Vagina (tissue), 2 donors: ENCODE measurements at places on chromosomes 13 and 19.

DNA sequence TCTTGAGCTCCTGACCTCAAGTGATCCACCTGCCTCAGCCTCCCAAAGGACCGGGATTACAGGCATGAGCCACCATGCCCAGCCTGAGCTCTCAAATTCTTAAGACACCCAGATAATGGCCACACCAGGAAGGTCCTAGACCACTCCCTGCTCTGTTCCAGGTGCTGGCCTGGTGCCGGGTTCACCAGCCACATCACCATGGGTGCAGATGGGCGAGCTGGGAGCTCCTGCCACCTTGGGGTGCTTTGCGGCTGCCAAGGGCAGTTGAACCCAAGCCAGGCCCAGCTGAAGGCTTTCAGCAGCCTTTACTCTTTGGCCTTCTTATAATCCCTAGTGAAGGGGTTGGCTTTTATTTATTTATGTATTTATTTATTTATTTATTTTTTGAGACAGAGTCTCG is 4.9 kb downstream of the HPN start:
- DNase-seq: no peak

GRCh38 chr13:24661713-24662112 is 18.5 kb upstream of the ATP12A start:
- DNase-seq: no peak

- no peak for DNase-seq
Measured at GRCh38 chr13:44648392-44649103, 72.4 kb upstream of the TSC22D1 start.

DNA sequence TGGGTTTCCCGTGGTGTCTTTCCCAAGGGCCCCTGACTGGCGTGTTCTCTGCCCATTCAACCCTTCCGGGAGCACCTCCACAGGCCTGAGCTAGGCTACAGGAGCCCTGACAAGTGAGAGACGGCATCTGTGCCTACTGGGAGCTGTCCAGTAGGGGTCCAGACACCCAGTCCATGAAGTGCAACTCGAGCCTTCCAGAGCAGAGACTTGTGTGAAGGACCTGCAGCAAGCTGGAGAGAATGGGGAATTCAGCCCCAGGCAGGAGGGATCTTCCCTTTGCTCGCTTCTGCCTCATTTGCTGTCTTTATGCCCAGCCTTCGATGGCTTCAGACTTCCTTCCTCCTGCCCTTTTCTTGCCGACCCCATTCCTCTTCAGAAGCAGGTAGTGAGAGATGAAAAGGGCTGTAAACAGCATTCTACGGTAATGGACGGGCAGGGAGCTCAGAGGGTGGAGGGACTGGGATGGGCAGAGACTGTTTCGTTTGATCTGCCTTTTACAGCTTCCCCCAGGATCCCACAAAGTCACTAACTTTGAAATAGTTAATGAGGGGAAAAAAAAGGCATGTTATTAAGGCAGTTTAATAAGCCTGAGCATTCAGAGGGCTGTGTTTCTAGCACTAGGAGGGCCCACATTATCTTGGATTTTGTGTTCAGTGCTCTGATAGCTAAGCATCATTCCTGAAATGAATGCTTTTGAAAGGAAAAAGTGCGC is 327.6 kb downstream of the FGF9 start:
- DNase-seq: no peak

GRCh38 chr13:61029064-61029463 is 386.6 kb downstream of the PCDH20 start:
- no peak for DNase-seq

DNA sequence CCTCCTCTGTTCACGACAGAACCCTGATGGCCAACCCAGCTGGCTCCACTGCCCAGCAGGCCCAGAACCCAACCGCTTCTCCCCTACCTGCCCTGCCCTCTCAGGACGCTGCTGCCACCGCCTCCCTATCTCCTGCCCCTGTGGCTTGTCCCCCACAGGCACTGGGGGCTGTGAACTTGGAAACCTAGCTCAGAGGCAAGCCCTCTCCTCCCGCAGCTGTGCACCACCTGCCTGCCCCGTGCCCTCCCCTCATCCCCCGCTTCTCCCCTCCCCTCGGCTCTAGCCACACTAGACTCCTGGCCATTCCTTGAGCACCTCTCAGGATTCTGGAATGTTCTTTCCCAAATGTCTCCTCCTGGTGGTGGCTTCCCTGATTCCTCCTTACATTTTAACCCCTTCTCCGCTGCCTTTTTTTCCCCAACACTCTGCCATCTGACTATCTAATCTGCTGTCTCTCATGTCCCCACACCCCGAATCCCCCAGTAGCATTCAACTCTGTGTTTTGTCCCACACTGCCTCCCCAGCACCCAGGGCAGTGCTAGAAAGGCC is 6.7 kb downstream of the NANOS3 start:
- DNase-seq: no peak

DNA sequence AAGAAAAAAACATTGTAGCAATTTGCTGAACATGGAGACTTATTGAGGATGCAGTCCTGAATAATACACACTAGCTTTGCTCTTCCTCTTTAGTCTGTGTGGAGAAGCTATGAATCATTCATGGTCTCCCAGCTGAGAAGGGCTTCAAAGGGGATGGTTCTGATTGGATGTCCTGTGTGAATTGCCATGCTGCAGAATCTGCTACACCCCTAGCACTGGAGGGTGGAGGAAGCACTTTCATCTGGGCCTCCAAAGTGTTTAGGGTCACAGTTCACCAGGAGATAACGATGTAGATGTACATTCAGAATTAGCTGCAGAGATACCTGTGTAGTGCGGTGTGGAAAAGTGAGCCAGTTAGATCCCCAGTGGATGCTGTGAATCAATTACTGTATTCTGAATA is 321.1 kb upstream of the EDNRB start:
- no peak for DNase-seq

GRCh38 chr19:20079476-20079875 is 1.7 kb downstream of the ZNF90 start:
- no peak for DNase-seq

- no peak for DNase-seq
Measured at GRCh38 chr13:94464771-94465170, 14.7 kb downstream of the DCT start.

DNA sequence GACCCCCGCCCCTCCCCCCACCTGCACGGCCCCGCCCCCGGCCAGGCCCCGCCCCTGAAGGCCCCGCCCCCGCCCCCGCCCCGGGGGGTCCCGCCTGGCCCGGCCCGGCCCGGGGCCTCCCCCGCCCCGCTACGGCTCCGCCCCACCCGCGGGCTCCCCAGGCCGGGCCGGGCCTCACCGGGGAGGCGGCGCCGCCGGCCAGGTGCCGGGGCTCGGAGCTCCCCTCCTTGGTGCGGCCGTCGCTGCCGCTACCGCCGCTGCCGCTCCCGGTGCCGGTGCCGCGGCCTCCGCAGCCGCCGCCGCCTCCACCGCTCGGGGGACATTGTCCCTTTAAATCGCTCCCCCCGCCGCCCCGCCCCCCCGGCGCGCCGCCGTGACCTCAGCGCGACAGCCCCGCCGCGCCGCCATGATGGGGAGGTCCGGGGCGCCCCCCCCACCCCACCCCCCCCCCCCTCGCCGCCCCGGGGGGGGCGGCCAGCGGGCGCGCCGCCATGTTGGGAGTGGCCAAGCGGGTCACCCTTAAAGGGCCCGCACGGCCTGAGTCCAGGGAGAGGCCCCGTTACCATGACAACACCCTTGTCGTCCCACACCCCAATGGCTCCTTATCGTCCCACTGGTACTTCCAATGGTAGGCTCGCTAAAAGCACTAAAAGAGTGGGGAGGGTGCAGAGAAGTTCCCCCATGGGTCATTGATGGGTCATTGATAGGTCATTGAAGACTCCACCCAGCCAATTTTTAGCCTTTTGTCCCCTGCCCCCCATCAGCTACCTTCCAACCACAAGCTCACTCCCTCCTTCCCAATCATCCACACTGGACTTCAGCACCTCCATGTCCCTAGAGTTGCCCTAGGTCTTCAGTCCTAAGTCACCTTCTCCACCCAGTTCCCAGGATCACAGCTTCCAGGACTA is at the start of gene WIZ:
Gene WIZ (minus strand): TSS at position 337 of the 908 bp plus-strand sequence. CDS start 1,649 bp downstream, outside the sequence.
- DNase-seq: no peak

- no peak for DNase-seq
Measured at GRCh38 chr13:34941436-34941834, 635 bp upstream of the NBEA start.

- DNase-seq: no peak
Measured at GRCh38 chr13:27194209-27194608, 22.6 kb upstream of the USP12 start.

DNA sequence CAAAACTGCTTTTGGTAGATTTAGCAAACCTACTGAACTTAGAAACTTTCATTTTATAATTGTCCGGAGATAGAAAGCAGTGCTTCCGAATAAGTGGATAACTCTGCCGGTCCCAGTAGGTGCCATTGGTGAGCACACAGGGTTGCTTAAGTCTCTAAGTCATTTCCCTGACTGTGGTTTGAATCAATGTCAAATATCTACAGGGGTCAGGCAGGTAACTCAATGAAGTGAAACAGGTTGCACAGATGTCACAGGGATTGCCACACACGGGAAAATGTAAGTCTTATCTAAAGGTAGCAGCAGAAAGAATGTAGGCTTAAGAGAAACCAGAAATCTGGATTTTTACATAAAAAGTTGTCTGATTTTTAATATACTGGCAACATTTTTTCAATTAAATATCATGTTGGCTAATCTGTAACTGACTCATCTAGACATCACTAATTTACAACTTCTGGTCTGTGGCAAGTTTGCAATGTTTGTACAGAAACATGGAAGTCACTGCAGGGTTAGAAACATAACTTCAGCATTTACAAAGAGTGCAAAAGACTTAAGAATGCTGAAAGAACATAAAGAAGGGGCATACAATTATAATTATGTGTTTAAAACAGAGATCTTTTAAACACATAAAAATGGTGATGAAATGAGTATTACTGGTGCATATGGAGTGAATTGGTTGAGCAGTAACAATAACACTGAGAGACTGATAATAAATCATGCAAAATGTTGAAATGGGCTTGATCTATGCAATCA is 14.3 kb upstream of the LRRC63 start:
- DNase-seq: no peak

DNA sequence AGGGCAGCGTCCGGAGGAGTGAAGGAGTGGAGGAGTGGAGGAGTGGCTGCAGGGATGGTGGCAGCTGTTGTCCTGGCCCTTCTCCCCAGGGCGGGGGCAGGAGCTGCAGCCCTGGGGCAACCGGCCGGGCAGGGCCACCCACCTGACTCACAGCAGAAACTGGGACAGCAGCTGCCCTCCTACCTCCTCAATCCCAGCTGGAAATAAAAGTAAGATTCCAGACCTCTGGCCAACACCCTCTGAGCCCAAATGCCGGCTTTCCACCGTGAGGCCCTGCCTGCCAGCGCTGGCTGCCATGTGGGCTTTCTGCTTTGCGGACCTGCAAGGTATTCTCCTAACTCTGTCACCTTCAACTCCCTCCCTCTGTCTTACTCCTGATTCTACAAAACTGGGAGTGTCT is 3.3 kb upstream of the CLPP start:
- no peak for DNase-seq

GRCh38 chr13:106503730-106504453 is 31.6 kb downstream of the EFNB2 start:
- no peak for DNase-seq

- no peak for DNase-seq
Measured at GRCh38 chr13:85142351-85142927, 656.8 kb downstream of the SLITRK6 start.

DNA sequence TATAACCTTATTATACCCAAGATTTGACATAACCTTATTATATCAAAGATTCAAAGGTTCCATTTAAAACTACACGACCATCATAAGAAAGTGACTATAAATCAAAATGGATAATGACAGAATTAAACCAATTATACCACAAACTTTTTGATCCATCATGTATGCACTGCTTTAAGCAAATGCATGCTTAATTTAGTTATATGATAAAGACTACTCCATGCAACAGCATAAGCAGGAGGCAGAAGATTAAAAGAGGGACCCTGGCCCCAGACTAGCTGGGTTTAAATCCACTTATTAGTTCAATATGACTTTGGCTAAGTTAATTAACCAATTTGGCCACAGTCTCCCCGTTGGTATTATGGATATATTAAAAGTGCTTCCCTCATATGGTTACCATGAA is 11.4 kb downstream of the EFNB2 start:
- no peak for DNase-seq

DNA sequence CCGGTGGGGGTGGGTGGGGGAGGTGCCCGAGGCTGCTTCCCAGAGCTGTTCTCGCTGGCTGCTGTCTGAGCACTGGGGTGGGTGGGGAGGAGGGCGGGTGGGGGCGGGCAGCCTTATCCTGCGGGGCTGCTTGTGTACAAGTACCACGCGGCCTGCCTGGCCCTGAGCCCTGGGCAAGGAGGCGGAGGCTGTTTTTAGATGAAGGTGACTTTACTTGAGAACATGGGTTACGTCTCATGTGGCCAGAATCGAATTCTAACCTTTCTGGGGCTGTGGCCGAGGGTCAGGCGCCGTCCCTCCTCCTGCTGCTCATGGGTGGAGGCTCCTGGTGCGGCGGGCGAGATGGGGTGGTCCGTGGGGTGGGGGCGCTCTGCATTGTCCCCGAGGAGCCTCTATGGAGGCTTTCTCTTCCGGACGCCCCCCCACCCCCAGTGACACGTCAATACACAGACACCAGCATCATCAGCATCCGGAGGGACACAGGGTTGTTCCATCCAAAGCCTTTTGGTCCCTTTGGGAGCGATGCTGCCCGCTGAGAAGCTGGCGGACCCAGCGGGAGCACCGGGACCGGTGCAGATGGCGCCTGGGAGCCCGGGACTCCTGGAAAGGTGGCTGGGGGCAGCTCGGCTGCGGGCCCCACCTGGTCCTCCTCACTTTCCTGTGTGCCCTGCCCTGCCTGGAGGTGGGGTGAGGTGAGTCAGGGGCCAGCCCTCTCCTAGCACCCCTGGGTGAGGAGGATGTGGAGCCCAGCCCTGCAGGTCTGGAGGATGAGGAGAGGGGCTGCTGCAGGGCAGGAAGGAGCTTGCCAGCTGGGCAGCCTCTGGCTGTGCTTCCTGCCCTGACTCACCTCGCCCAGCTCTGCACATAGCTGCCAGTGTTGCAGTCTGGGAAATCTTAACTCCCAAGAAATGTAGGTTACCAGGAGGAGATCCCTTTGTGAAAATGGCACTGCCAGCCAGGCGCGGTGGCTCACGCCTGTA is 3.4 kb downstream of the BSG start:
- DNase-seq: no peak

DNA sequence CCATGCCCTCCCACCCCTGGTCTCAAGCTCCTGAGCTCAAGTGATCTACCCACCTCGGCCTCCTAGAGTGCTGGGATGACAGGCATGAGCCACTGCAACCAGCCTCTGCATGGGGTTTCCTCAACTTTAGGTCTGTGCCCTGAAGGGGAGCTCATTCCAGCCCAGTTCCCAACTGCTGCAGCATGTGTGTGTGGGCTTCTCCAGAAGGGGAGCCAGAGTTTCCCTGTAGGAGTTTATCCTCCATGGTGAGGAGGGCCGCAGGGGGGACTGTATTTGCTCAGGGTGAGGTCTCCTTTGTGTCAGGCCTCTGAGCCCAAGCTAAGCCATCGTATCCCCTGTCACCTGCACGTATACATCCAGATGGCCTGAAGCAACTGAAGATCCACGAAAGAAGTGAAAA is 11.3 kb upstream of the ZNF808 start:
- DNase-seq: no peak

GRCh38 chr19:6423499-6424194 is 964 bp downstream of the KHSRP start:
- DNase-seq: no peak
